ENCODE measurements at places on chromosomes 11 and 22.

- H3K4me3 ChIP-seq, result no peak overlapping the region
- no peak overlapping the region for H3K27ac ChIP-seq
- DNase-seq, result no peak
- H3K27me3 ChIP-seq, result no peaks in the 10 kb centered on the region
Observed at GRCh38 chr22:44055805-44056204, 31.7 kb downstream of the PARVB start.

- H3K4me1 ChIP-seq, result peaks cover 4% of the 10 kb centered on the region
- H3K36me3 ChIP-seq, result no peaks in the 10 kb centered on the region
- DNase-seq, result no peak
Observed at GRCh38 chr22:35024364-35024692, 41.6 kb upstream of the ISX start.

- H3K4me1 ChIP-seq, result peaks cover 16% of the 10 kb centered on the region
- no peak for DNase-seq
- H3K36me3 ChIP-seq, result no peaks in the 10 kb centered on the region
- no peak overlapping the region for H3K27ac ChIP-seq
Observed at GRCh38 chr11:47071791-47072261, 104.9 kb downstream of the ARFGAP2 start.

- DNase-seq, result no peak
- H3K4me1 ChIP-seq, result no peaks in the 10 kb centered on the region
- H3K36me3 ChIP-seq, result no peaks in the 10 kb centered on the region
- no peaks in the 10 kb centered on the region for H3K27me3 ChIP-seq
- no peak overlapping the region for H3K27ac ChIP-seq
Observed at GRCh38 chr11:122393209-122393860, 262.2 kb upstream of the UBASH3B start.

- H3K4me1 ChIP-seq, result peaks cover 36% of the 10 kb centered on the region
- H3K4me3 ChIP-seq, result no peak overlapping the region
- no peak for DNase-seq
- H3K27ac ChIP-seq, result no peak overlapping the region
- no peaks in the 10 kb centered on the region for H3K36me3 ChIP-seq
- no peaks in the 10 kb centered on the region for H3K27me3 ChIP-seq
Observed at GRCh38 chr11:19075636-19076035, 15.1 kb upstream of the MRGPRX2 start.

DNA sequence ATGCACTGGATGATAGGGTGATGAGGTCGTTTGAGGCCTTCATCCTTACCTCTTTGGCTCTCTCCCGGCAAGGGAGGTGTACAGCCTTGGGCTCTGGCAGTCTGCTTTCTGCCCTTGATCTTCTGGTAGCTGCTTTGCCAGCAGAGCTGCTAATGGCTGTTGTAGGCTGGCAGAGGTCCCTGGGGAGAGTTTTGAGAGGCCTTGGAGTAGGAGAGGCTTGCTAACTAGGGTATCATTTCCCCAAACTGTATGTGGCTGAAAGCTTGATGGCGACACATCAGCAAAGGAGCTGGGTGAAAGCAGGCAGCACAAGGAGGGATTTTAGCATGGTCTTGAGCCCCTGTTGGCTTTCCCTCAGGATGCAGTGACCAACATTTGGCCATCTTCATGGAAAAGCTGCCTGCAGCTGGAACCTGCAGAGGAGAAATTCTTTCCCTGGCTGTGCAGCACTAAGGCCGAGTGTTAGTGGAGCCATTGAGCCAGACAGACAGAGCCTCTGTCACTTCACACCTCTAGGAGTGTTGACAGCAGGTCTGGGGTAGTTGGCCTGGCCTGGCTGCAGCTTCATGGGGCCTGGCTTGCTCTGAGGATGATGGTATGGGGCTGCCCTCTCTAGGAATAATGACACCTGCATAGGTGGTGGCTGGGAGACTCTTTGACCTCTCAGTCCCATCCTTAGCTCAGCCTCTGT, 3.5 kb upstream of the AMPD3 start:
- DNase-seq, result no peak
- H3K27ac ChIP-seq, result no peak overlapping the region
- H3K4me3 ChIP-seq, result peak overlapping the region; percentile 82
- peaks cover 36% of the 10 kb centered on the region for H3K27me3 ChIP-seq

GRCh38 chr11:24064309-24064903, 432.4 kb upstream of the LUZP2 start:
- no peaks in the 10 kb centered on the region for H3K36me3 ChIP-seq
- no peaks in the 10 kb centered on the region for H3K4me1 ChIP-seq
- no peak overlapping the region for H3K4me3 ChIP-seq
- DNase-seq, result no peak
- H3K27ac ChIP-seq, result no peak overlapping the region
- H3K27me3 ChIP-seq, result no peaks in the 10 kb centered on the region

DNA sequence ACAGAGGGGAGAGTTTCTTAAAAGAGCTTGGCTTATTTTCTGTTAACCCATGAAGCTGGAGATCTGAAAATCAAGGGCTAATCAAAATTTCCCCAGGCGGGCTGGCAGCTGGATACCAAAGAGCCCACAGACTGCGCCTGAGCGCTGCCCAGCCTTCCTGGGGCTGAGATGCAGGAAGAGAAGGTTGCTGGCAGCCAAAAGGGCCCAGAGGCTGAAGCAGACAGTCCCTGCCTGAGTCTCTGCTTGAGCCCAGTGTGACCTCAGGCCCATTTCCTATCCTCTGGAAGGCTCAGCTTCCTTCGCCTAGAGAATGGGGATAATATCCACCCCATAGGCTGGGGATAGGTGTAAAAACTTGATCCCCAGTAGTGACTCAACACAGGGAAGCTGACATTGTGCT, 49.1 kb downstream of the ARRB1 start:
- H3K27me3 ChIP-seq, result no peaks in the 10 kb centered on the region
- peaks cover 3% of the 10 kb centered on the region for H3K4me1 ChIP-seq
- peak overlapping the region; percentile 12 for H3K27ac ChIP-seq
- H3K36me3 ChIP-seq, result no peaks in the 10 kb centered on the region
- no peak for DNase-seq

DNA sequence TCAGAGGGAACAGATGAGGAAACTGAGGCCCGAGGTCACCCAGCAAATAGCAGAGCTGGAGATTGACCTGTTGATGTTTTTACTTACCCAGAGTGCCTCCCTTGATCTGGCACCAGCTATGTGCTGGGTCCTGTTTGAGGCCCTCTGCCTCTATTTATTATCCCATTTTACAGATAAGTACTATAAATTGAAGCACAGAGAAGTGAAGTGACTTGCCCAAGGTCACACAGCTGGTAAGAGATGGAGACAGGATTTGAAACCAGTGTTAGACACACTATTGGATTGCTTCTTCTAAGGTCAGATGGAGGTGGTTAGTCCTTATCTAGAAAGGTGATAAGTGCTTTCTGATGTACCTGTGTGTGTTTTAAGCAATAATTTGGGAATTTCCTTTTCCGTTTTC, 13.5 kb downstream of the SGSM1 start:
- peaks cover 4% of the 10 kb centered on the region for H3K4me1 ChIP-seq
- H3K36me3 ChIP-seq, result peaks cover 5% of the 10 kb centered on the region
- no peak for DNase-seq
- no peak overlapping the region for H3K4me3 ChIP-seq
- H3K27ac ChIP-seq, result no peak overlapping the region

- peaks cover 3% of the 10 kb centered on the region for H3K36me3 ChIP-seq
- H3K27me3 ChIP-seq, result peaks cover 10% of the 10 kb centered on the region
- H3K4me3 ChIP-seq, result peak overlapping the region; percentile 81
- peaks cover 9% of the 10 kb centered on the region for H3K4me1 ChIP-seq
- no peak overlapping the region for H3K27ac ChIP-seq
- DNase-seq, result peak; percentile 38
Observed at GRCh38 chr22:29308148-29308790, 1.8 kb downstream of the GAS2L1 start.

DNA sequence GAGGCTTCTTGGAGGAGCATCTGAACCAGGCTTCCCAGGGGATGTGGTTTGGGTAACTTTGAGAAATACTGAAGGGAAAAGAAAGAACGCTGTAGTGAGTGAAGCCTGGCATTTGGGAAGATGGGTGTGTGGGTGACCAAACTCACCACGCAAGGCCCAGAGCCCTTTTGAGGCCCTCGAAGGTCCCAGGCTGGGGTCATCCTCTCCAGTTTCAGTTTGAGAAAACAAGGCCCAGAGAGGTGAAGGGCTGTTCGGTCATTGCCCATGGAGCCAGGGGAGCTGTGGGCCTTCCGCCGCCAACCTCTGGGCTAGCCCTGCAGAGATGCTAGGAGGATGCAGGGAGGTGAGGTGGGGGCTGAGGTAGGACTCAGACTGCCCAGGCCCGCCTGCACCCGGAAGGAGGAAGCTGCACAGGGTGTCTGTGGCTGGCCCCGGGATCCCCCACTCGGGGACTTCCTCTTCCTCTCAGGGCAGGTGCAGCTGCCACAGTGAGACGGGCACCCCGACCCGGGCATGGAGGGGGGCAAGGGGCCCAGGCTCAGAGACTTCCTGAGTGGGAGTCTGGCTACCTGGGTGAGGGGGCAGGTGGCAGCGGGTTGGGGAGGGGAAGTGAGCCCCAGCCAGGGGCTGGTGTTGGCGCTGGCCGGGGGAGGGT, at the start of gene CCDC88B:
Gene CCDC88B, plus strand, starts transcription at position 451 of the 655 bp plus-strand sequence. Its CDS starts 63 bp downstream, at position 514.
- H3K36me3 ChIP-seq, result no peaks in the 10 kb centered on the region
- DNase-seq, result no peak
- peak within 1 kb of the TSS; percentile 63 for H3K4me3 ChIP-seq
- H3K27ac ChIP-seq, result no peak within 1 kb of the TSS

DNA sequence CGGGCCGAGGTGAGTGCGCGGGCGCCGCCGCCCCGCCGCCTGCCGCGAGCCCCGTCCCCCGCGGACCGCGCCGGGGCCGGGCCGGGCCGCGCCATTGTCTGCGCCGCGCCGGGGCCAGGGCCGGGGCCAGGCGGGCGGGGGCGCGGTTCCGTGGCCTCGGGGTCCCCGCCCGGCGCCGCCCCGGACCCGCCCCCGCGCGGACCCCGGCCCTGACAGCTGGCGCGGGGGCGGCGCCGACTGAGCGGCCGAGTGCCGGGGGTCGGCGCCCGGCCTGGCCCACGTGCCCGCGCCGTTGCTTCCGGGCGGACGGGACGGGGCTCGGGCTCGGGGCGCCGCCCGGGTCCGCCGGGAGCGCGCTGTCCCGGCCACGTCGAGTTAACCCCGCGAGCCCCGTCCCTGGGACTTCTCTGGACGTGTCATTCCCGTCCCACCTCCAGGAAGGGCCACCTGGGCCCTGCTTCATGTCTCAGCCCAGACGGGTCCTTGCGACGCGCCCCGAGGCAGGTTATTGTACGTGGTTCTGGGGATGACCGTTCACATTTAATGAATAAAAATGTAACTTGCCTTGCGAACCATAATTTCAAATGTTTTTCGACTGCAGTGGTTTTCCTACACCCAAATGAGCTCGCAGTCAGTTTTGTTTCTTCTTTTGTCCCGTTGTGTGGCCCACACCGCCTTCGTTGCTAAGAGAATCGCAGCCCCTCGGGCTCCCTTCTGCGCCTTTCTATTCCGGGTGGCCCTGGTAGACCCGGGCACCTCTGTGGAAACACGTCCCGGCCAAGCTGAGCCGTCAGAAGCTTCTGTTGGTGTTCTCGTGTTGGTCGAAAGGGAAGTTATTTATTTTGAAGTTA, 562 bp downstream of the ZBED4 start:
- H3K4me1 ChIP-seq, result peaks cover 19% of the 10 kb centered on the region
- no peaks in the 10 kb centered on the region for H3K36me3 ChIP-seq
- H3K4me3 ChIP-seq, result peak overlapping the region; percentile 95
- no peak for DNase-seq
- peaks cover 34% of the 10 kb centered on the region for H3K27me3 ChIP-seq

DNA sequence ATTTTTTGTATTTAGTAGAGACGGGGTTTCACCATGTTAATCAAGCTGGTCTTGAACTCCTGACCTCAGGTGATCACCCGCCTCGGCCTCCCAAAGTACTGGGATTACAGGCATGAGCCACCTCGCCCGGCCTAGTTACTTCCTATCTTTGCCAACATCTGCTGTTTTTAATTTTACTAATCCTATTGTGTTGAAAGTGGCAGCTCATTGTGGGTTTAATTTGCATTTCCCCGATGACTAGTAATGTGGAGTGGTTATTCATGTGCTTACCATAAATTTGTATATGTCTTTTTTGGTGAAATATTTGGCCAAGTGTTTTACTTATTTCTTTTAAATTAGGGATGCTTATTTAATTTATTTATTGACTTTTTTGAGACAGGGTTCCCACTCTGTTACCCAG, 74.2 kb upstream of the SLC25A18 start:
- H3K4me3 ChIP-seq, result no peak overlapping the region
- peaks cover 2% of the 10 kb centered on the region for H3K4me1 ChIP-seq
- no peaks in the 10 kb centered on the region for H3K27me3 ChIP-seq

- H3K4me3 ChIP-seq, result no peak overlapping the region
- no peaks in the 10 kb centered on the region for H3K27me3 ChIP-seq
- H3K4me1 ChIP-seq, result peaks cover 4% of the 10 kb centered on the region
- H3K36me3 ChIP-seq, result peaks cover 31% of the 10 kb centered on the region
- DNase-seq, result no peak
Observed at GRCh38 chr22:27989758-27990450, 70.8 kb upstream of the PITPNB start.

DNA sequence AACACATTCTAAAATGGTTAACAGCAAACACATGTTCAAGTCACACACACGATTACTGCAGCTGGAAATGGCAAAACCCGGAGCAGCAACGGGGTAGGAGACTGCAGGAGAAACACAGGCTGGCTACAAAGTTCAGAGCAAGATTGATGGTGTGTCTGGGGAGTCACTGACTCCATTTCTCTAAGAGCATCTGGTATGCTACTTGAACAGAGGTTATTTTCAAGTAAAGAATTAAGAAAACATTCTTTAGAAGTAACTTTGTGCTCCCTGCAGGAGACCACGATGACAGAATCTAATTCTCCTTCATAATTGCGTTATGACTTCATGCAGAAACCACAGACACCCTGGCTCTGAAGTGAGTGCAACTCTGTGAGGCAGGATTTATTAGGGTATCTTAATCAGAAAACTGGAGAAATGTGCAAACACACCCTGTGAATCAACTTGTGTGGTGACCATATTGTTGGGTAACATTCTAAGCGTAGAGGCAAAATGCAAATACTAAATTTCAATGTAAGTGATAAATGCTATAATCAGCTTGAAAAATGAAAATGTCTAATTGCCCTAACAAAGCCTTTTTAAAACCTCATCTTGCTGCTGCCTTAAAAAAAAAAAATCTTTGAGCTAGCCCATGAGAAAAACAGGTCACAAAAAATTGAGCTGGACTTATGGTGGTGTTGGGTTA, 303.0 kb downstream of the CADM1 start:
- no peaks in the 10 kb centered on the region for H3K36me3 ChIP-seq
- H3K4me1 ChIP-seq, result peaks cover 65% of the 10 kb centered on the region
- no peaks in the 10 kb centered on the region for H3K27me3 ChIP-seq
- H3K4me3 ChIP-seq, result no peak overlapping the region
- peak overlapping the region; percentile 94 for H3K27ac ChIP-seq
- peak; percentile 54 for DNase-seq

- DNase-seq, result no peak
- no peaks in the 10 kb centered on the region for H3K36me3 ChIP-seq
- no peak overlapping the region for H3K4me3 ChIP-seq
- H3K27me3 ChIP-seq, result no peaks in the 10 kb centered on the region
- peak overlapping the region; percentile 9 for H3K27ac ChIP-seq
Observed at GRCh38 chr11:41784513-41785335, 325.3 kb upstream of the LRRC4C start.

All from mesothelial cell of epicardium (in vitro differentiated cells).